ENCODE measurements at places on chromosomes 3 and 15.

GRCh38 chr15:50458348-50459112, 34.3 kb downstream of the USP8 start:
- DNase-seq: no peak

- no peak for DNase-seq
These were observed 221.0 kb upstream of the TPM1 start for GRCh38 chr15:62821384-62822131.

GRCh38 chr3:48990636-48991469, 812 bp downstream of the P4HTM start:
- DNase-seq: no peak

GRCh38 chr15:68176601-68177000, 28.5 kb downstream of the CALML4 start:
- no peak for DNase-seq

- DNase-seq: no peak
These were observed 159.0 kb upstream of the STT3B start for GRCh38 chr3:31373681-31374080.

DNA sequence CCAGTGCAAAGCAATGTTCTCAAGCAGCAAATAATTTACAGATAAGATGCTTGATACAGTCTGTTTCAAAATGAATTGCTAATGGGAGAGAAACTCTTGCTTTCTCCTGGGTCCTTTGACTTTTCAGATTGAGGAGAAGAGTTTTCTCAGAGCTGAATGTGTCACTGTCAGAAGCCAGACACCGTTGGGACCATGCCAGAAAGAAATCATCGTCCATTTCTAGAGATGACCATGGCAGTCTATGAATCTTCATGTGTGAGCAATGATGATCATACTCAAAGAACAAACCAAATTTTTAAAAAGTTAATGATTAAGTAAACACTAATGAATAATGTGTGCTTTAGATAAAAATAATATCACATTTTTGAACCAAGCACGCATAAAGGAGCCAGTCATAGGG, 77.6 kb downstream of the ZNF385D start:
- DNase-seq: no peak

GRCh38 chr3:31448882-31449243, 83.9 kb upstream of the STT3B start:
- no peak for DNase-seq

DNA sequence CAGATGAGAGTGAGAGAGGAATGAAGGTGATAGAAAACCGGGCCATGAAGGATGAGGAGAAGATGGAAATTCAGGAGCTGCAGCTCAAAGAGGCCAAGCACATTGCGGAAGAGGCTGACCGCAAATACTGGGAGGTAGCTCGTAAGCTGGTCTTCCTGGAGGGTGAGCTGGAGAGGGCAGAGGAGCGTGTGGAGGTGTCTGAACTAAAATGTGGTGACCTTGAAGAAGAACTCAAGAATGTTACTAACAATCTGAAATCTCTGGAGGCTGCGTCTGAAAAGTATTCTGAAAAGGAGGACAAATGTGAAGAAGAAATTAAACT, 88.9 kb downstream of the EOMES start:
- DNase-seq: no peak

- no peak for DNase-seq
These were observed 48.7 kb downstream of the TRAK1 start for GRCh38 chr3:42139621-42140453.

GRCh38 chr3:107666853-107667252, 144.1 kb downstream of the BBX start:
- no peak for DNase-seq

DNA sequence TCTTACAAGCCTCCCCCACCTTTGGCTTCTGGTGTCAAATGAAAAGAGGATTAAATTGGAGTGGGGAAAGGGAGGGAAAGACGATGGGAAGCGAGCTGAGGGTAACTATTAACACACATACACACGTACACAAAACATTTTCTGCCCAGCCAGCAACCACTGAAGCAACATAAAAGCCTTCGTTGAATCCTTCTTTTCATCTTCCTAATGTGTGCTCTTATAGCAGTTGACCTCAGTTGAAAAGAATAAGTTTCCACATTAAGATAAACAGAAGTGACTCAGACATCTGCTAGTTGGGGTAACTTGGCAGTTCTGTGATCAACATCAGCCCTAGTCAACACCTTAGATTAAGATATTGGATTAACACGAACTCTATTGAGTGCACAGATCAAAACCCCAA, 558.5 kb downstream of the MECOM start:
- DNase-seq: no peak

- DNase-seq: no peak
These were observed 215.3 kb downstream of the ROBO2 start for GRCh38 chr3:77254967-77255831.

GRCh38 chr3:128349963-128350599, 116.6 kb downstream of the DNAJB8 start:
- no peak for DNase-seq
